ENCODE measurements at places on chromosomes 2 and 18.
A peak's percentile ranks its signal among the peaks of the same experiment; 100 is the strongest.

DNA sequence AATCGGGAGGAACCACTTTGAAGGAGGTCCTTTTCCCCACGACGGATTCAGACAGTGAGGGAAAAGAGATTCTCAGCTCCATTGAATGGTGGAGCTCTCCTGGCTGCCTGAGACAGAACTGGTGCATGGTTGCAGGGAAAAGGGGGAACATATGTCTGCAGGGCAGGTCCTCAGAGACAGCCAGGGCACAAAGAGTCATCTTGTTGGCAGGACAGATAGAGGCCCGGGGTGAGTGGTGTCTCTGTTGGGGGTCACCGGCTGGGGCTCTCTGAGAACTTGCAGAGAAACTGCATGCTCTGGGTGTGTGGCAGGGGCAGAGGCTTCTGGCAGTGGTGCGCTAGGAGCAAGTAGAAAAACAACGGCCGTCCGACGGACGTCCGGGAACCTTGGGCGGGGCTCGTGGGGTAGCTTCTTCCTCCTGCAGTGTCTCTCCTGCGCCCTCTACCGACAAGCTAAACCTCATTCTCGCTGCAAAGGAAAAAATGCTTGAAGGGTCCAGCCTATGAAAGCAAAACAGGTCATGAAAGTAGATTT, 94.3 kb downstream of the CDCA7 start:
- DNase-seq = peak; percentile 58

- no peak for DNase-seq
These were observed 10.8 kb downstream of the COQ10B start for GRCh38 chr2:197464175-197464574.

GRCh38 chr2:150809103-150809502, 321.6 kb upstream of the RND3 start:
- no peak for DNase-seq

DNA sequence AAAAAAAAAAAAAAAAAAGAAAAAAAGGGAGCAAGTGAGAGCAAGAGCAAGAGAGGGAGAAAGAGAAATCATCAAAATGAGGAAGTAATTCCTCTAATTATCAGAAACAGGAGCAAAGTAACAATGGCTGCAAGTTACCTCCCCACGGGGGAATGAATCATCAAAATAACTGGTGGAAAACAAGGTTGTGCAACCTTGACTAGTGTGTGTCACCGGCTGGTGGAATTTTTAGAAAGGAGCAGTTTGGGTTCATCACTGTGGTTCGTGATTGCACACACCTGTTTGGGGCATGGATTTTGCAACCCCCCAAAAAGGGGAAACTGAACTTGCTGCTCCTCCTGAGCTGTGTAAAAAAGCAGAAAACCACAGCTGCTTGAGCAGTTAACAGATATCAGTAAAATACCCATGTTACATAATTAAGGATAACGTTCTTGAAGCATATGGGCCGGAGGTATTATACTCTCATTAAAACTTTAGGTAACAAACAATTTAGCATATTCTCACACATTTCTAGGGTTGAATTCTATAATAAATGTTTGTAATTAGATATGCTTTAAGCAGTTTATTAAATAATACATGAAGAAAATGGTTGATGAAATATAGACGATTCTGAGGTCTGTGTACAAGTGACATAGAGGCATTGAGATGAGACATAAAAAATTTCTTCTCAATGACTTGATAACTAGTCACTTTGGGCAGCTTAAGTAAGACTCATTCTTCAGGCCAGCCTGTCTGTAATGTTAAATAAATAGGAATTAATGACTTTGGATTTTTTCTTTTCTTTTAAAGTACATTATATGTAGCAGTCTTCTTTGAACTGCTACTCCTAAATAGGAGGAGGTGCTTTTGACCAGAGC, 184.2 kb upstream of the ZEB2 start:
- DNase-seq = peak; percentile 57

GRCh38 chr18:31760695-31761094, at the start of gene SLC25A52:
Gene SLC25A52 (minus strand): TSS chr18:31760880. CDS start chr18:31760661, 219 bp downstream.
- DNase-seq = no peak

- no peak for DNase-seq
These were observed 42.4 kb downstream of the KLF7 start for GRCh38 chr2:207123335-207123744.

DNA sequence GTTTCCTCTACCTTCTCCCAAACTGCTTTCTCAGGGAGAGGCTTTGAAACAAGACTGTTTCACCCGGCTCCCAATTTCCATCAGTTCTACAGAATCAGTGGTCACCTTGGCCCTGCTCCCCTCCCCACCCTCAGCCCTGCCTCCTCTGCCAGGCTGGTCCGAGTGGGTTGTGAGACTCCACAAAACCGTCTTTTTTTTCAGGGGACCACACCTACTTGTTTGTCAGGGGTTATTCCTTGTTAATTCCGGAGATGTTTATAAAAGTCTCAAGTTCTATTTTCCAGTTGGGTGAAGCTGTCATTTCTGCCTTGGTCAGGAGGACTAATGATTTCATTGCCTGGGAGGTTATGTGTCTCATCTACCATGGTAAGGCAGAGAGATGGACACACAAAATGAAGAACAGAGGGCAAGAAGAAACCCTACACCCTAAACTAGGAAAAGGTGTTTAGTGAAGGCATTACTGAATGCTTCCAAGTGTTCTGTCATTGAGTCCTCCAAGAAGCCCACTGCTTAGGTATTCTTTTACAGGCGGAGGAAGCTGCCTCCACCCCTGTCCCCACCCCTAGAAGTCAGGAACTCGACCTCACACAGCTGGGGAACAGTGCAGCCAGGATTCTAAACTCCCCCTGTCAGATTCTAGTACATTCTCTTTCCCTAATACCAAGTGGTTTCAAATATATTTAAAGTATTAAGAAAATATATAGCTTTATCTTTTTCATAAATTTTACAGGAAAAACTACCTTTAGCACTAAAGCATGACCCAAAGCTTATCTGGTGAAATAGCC, 46.3 kb downstream of the COPS8 start:
- no peak for DNase-seq

DNA sequence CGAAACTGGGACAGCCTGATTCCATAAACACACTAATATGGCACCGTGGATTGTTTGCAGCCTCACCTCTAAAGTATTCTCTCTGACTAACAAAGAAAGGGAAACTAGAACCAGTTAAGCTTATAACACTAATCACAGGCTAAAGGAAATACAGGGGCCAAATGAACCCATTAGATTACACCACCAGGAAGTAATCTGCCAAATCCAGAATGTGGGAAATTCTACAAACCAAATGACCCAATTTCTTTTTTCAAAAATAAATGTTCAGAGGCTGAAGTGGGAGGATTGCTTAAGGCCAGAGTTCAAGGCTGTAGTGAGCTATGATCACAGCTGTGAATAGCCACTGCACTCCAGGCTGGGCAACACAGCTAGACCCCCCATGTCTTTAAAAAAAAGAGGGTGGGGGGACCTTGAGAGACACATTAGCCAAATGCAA, 1.5 kb upstream of the MPPE1 start:
- peak; percentile 28 for DNase-seq

DNA sequence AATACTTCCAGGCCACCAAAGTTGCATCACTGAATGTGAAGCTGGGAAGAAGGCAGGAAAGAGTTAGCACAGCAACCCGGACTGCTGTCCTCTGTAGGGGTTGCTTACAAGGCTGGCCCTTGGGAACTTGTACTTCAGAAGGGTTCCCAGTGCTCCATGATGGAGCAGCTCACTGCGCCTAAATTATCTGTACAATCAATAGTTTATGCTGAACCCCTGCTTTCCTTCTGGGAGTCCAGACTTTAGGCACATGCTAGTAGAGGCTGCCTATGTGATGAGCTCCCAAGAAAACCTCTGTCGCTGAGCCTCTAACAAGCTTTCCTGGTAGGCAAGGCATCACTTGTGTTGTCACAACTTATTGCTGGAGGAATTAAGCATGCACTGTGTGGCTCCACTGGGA, 34.3 kb downstream of the XDH start:
- DNase-seq = no peak

- DNase-seq = no peak
These were observed 144.0 kb downstream of the TMEM163 start for GRCh38 chr2:134574611-134575330.

Data from foreskin fibroblast (primary cell).